ENCODE measurements at places on chromosomes 2 and 18.

- DNase-seq, result peak; percentile 96
Measured at GRCh38 chr18:46250084-46250811, 146.1 kb downstream of the HAUS1 start.

- no peak for DNase-seq
Measured at GRCh38 chr2:228845162-228845925, 425.7 kb downstream of the PID1 start.

DNA sequence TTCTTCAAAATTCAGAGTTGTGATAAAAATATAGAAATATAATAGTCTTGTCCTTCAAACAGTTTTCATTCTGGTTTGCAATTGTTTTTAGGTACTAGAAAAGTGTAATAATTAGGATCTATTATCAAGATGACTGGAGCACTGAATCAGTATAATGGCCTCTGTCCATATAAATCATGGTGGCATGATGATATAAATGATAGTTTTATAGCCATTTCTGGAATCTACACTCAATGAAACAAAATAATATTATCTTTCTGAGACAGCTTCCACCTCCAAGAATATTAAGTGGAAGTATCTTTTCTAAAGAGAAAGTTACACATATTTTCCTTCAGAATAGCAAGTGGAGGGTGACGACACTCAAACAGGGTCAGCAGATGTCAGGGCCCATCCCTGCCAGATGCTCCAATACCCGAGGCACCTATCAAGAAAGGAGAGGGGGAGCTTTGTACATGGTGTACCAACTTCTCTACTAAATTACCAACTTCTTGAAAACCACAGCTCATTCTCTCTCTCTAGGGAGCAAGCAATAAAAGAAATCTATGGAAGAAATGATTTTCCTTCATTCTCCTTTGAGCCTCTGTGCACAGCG is 882.7 kb upstream of the CHAC2 start:
- no peak for DNase-seq

GRCh38 chr2:119857742-119858141 is 98.0 kb downstream of the PTPN4 start:
- DNase-seq, result no peak

- no peak for DNase-seq
Measured at GRCh38 chr2:48938231-48938630, 182.7 kb upstream of the LHCGR start.

GRCh38 chr2:72731116-72731515 is 94.7 kb downstream of the EXOC6B start:
- no peak for DNase-seq

GRCh38 chr18:58024139-58024538 is 19.9 kb upstream of the NEDD4L start:
- DNase-seq, result no peak

GRCh38 chr2:178275600-178275999 is 81.3 kb downstream of the OSBPL6 start:
- DNase-seq, result no peak

DNA sequence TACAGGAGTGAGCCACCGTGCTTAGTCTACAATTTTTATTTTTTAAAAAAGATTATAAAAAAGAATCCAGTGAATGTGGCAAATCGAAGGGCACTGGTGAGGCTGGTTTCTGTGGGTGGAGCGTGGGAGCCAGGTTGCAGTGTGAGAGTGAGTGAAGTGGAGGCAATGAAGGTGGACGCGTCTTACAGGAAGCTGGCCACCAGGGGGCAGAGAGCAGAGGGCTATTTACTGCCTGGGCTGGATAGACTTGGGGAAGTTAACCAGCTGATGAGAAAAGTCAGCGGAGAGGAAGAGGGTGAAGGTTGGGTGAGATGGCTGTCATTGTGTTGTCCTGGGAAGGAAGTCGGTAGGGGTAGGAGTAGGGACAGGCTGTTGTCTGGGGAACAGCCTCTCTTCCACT is 6.8 kb downstream of the SCTR start:
- DNase-seq, result no peak

- peak; percentile 60 for DNase-seq
Measured at GRCh38 chr2:9497017-9497416, 22.7 kb downstream of the IAH1 start.

DNA sequence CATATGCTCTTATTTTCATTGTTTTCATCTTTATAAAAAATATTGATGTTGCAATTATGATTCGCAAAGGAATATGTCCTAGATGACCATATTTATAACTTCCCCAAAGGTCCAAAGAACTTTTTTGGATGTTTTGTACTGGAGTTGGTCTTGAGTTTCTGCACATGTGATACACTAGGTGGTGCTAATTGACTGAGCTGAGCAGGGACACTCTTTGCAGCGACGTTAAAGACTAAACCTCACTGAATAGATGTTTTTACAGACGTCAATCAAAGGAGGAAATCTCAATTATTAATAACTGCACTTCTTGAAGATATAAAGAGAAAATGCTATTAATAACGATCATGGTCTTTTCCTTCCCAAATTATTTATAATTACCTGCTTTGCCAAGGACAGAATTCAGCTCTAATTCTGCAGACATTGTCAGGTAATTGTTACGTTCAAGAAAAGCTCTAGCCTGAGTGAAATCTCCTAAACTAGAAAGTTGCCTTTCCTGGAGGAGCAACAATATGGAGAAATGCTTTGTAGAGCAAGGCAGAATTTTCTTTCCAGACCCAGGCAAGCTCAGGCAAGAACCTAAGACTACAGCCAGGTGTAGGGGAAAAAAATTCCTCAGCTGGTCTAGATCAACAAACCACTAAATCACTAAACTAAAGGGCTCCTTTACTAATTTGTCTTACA is 119.3 kb upstream of the RBBP8 start:
- no peak for DNase-seq

- DNase-seq, result no peak
Measured at GRCh38 chr2:120641366-120641771, 94.3 kb upstream of the GLI2 start.

DNA sequence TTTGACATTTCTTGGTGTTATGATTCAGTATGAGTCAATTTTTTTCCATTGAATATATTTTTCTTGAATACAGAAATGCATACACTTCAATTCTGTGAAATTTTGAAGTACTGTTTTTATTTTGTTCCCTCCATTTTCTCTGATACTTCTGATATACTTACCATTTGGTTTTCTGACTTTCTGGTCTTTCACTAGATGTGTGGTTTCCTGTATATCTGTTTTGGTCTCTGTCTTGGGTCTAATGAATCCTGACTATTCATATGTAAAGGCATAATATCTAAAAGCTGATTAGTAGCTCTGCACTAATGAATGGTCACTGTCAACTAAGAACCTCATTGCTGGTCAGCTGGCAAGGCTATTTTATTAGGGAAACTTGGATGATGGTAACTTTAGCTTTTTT is 345.6 kb downstream of the GRB14 start:
- no peak for DNase-seq

GRCh38 chr2:174750923-174751441 is 13.3 kb downstream of the CHRNA1 start:
- no peak for DNase-seq

- DNase-seq, result no peak
Measured at GRCh38 chr2:40332191-40332826, 119.6 kb downstream of the SLC8A1 start.

- no peak for DNase-seq
Measured at GRCh38 chr2:232513353-232513752, 6.8 kb upstream of the PRSS56 start.

DNA sequence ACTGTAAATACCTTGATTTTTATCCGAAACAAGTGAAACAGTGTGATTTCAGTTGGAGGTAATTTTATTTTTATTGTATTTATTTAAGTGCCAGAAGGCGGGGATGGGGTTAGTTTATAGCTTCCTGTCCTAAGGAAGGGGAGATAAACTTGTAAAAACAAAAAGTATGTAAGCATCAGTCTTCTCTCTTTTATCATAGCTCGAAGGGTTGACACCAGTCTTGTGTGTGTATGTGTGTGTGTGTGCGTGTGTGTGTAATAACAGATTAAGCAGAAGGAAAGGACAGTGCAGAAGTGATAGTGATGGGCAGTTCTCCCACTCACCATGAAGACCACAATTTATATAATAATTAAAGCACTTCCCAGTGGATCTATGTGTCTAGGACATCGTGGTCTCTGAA is 793.3 kb downstream of the PLCL1 start:
- DNase-seq, result no peak

DNA sequence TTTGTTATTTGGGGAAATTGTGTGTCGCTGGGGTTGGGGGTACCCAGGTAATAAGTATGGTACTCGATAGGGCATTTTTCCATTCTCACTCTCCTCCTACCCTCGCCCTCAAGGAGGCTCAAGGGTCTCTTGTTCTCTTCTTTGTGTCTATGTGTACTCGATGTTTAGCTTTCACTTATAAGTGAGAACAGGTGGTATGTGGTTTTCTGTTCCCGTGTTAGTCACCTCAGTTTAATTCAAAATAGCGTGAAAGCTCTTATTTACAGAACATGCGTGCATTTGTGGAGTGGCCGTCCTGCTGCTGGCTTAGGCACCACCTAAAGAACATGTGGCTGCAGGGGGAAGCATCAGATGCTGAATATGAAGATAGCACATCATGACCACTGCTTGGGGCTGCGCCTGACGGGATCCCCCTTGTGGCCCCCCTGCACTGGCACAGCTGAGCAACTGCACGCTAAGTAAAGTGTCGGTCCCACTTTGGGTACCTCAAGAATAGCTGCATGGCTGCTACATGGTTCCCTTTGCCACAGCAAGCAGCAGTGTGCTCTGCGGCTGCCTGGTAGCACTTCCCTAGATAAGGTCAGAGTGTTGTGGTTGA is 569.0 kb downstream of the DCDC2C start:
- DNase-seq, result no peak

GRCh38 chr2:158509928-158510797 is 53.4 kb downstream of the PKP4 start:
- peak; percentile 27 for DNase-seq

- DNase-seq, result no peak
Measured at GRCh38 chr2:213010106-213010779, 141.2 kb downstream of the IKZF2 start.

DNA sequence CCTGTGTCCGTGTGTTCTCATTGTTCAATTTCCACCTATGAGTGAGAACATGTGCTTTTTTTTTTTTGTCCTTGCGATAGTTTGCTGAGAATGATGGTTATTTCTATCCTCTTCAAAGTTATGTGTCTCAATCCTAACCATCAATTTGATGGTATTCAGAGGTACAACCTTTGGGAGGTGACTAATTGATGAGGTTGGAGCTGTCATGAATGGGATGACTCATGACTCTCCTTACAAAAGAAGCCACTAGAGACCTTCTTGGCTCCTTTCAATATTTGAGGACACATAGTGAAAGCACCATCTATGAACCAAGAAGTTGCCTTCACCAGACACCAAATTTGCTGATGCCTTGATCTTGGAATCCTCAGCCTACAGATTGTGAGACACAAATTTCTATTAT is 677.1 kb upstream of the DDX18 start:
- DNase-seq, result no peak

DNA sequence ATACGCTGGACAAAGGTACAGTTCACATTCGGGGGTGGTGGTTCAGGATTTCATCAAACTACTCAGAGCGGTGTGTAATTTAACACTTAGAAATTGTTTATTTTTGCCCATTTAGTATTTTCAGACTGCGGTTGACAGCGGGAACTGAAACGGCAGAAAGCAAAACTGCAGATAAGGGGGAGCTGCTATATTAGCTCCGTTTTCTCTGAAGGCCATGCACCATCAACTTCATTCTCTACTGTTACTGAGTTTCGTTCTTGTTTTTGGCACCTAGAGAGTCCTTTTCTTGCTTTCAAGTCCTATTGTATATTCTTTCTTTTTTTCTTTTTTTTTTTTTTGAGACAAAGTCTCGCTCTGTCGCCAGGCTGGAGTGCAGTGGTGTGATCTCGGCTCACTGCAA is 121.5 kb upstream of the SP3 start:
- DNase-seq, result no peak

DNA sequence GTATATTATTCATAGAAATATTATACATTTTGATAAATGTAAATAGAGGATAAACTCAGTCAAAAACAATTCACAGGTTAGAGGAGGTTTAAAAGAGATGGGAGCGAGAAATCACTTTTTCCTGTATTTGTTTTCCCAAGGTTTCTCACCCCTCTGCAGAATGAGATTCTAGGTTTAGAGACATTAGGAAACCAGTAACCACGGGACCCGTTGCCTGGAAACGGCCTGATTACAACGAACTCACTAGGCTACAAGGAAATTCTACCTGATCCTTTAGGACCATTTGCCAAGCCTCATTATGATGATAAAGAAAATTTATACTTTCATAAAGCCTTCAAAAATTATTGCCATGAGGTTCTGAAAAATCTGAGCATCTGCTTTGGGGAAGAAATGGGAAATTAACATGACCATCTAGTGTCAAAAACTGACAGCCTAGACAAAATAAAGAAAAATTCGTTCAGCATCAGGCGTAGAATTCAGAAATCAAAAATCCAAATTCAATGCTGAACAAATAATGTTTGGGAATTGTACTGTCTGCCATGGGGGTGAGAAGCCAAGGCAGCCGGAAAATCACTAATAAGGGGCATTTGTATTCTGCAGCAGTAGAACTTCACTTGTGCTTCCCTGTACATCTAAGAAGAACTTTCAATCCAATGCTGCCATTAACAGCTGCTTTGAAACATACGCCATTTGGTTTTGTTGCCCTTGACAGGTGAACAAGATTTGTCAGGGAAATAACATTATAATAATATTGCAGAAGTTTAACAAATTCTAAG is 262.3 kb downstream of the NRXN1 start:
- DNase-seq, result no peak

GRCh38 chr2:85583667-85584353 is 421 bp upstream of the VAMP5 start:
- no peak for DNase-seq

GRCh38 chr18:2998644-2999043 is 14.3 kb downstream of the LPIN2 start:
- no peak for DNase-seq

DNA sequence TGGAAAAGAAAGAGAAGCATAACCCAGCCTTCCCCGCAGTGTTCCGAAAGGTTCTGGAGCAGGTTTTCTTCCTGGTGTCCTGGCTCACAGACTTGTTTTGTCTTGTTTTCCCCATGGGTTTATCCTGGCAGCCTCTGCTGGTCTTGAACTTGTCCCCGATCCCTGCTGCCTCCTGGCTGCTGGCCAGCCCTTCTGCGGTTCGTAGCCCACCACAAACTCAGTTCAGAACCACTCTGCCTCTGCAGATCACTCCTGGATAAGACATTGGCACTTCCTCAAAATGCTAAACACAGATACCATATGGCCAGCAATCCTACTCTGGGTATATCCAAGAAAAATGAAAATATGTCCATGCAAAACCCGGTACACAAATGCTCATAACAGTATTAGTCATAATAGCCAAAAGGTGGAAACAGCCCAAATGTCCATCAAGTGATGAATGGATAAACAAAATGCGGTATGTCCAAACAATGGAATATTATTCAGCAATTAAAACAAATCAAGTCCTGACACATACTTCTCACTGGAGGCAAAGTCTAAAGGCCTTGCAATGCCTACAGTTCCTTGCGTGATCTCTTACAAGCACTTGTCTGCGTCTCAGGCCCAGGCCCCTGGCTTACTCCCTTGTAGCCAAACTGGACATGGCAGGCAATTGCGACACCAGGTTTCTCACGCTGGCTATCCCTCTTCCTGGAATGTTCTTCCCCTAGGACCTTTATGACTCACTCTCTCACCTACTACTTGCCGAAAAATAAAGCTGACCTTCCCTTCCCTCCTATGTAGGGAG is 28.0 kb upstream of the ARHGEF4 start:
- DNase-seq, result peak; percentile 84

Data from epithelial cell of prostate (primary cell).